Stimulated activated CD4-positive, alpha-beta T cell treated with anti-CD3 and anti-CD28 coated beads, Interleukin-12 subunit alpha, Interleukin-12 subunit beta, amount 100 ng/mL, for 24 hours (primary cell): ENCODE measurements at places on chromosomes 2 and 18.

GRCh38 chr18:43108469-43108868 lies 7.0 kb downstream of the RIT2 start:
- no peak for DNase-seq

DNA sequence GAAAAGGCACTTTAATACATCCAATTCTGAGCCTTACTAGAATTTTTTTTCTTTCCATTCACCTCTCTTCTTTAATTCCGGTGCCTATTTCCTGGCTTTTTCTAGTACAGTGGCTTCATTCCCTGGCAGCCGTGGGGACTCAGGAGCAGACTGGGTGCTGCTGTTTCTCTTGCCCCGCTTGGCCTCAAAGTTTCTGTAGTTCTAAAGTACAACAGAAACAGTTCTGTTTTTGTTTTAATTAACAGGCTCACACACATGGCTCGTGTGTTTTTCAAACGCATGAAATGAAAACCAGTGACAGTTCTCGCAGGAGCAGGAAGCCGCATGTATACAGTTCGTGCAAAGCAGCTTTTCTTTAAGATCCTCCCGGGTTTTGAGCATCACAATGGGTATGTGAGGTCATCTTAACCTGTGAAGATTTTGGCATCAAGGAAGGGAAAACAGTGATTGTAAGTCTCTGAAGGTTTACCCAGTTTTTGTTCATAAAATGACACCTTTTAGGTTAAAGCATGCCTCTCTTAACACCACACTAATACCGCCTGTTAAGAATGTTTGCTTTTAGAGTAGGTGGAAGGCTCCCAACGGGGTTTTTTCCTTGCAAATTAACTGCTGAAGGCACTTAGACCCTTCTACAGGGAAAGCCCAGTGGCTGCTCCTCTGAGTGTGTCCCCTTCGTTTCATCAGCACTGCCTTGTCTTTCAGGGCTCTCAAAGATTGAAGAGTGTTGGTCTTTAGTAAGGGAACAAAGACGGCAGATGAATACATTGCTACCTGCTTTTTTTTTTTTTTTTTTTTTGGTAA lies 5.8 kb downstream of the FZD7 start:
- DNase-seq: no peak

GRCh38 chr2:192419786-192420185 lies 225.1 kb upstream of the TMEFF2 start:
- no peak for DNase-seq

DNA sequence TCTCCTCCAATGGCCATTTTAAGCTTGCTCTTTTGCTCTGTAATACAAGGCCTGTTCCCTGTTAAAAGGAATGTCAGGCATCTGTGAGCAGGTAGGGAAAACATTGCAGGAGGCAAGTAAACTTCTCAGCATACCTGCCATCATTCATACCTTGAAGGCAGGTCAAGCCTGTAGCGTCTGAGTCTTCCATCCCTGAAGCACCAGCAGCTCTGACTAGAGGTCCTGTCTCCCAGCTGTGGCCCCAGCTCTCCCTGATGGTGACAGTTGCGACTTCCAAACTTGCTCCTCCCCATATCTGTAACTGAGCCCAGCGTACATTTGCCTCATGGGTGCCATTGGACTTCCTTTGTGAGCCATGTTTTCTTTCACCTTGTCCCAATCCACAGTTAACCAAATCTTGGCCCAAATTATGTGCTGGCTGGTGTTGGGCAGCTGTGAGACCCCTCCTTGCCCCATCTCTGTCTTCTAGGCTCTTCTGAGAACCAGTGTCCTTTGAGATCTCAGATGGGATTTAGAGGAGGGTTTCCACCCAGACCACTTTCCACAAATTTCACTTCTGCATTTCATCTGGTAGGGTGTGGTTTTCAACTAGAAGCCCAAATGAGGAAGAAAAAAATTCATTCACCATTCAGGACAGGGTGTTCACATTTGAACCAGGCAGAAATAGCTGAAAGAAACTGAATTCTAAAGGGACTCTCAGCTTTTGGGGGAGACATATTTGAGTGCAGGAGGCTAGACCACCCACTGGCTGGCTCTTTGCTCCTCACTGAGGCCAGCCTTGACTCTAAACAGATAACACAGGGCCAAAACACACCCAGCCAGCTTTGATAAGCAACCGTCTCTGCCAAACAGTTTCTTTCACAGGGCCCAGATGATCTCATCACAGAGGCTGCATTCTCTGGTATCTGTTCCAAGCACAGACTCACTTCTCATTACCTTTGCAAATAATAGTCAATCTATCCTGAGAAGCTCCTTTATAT lies 66.4 kb upstream of the MSH2 start:
- no peak for DNase-seq

GRCh38 chr2:37342591-37343220 lies 1.7 kb upstream of the QPCT start:
- no peak for DNase-seq

DNA sequence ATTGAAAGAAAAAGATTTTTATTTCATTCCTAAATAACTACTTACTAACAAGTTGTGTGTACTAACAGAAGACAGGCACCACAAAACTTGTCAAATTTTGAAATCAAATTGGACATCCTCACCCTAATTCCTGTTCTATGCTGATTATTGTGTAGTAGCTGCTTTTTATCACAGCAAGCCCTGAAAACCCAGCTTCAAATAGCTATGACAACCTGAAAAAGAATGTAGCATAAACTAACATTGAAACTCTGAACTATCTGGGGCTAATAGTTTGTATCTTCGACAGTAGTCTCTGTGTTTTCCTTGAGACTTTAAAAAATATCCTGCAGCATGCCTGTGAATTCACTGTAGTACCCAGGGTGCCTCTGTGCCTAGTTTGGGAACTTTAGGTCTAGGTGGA lies 122.6 kb downstream of the WDPCP start:
- no peak for DNase-seq

DNA sequence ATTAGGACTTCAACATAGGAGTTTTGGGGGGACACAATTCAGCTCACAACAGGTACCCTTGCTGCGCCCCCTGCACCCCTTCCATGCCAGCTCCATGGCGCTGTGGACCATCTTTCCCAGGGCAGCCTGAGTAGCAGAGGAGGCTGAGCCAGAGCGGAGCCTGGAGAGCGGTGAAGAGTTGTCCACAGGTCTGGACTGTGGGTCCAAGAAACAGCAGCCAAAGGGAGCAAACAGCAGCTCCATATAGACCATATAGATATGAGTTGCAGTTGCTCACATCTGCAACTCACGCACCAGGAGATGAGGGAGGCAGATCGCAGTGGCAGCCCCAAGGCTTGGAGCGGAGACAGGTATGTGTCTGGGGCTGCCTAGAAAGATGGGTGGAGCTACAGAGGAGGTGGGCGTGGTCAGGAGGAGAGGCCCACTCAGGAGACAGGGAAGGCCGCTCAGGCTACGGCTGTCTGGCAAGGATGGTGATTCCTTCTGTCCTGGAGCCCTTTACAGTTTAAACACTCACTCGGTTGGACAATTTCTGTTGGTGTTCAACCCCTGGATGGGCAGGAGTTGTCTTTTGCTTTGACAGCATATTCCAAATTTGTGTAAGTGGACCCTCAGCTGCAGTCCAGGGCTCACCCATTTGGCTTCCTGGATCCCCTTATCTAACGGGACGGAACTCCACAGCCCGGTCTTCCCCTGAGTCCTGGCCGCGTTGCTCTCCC lies 155.1 kb downstream of the LPIN1 start:
- no peak for DNase-seq

DNA sequence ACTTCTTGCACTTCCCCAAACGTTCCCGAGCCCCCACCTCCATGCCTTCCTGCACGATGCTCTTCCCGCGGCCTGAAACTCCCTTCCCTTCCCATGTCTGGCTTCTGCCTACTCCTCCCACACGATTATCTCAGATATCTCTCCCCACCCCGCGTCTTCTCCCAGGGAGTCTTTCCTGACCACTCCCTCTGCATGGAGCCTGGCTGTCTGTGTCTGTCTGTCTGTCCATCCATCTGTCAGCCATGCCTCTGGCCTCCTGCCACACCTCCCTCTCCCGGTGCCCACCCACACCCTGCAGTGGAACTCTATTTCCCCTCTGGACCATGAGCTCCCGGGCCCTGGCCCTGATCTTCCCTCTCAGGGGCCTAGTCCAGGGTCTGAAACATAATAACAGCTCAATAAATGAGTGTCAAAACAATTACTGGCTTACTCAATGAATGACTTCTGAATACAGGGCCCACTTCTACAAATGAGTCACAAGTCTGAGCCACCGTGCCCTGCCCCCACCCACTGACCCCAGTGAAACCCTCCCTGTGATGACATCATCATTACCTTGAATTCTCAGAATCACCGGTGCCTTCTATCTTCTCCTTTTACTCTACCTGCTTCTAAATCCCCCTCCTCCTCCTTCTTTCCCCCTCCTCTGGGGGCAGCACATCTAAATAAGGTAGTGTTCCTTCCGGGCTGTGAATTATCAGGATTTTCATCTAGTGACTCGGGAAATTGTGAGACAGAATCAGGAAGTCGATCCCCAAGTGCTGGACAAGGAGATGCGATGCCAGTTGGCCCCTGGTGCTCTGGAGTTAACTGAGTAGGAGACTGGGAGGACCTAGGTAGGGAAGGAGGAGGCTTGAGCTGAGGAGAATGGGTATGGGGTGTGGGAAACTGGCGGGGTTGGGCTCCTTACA lies 46.1 kb upstream of the PLB1 start:
- peak; percentile 90 for DNase-seq

DNA sequence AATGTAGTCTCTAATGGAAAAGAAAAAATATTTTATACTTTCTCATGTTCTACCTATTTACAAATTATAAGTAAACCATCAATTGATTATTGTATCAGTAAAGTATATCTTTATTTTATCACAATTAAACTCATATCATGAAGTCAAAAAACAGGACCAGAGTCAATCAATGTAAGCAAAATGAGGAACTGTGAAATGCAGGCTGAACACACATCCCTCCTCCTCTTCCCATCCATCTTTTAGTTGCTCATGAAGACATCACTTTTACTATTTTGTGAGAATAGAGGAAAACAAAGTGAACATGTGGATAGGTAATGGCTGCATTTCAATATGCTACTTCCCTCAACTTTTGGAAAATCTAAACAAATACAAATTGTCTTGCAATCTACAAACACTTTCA lies 188.8 kb upstream of the PGAP1 start:
- DNase-seq: no peak

DNA sequence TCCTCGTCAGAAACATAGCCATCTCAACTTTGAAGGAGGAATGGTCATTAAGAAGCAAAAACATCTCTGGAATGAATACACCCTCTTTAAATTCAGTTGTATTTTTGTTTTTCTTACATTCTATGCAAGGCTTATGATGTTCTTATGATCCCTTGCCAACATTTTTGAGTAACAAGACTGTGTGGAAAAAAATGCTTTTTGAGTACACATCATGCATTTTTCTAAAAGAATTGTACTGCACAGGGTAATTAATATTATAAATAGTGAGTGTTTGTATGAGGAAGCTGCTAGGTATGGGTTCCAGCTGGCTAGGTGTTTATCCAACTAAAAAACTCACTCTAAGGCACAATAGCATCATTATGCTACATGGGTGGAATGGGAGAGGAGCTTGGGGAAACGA lies 59.0 kb upstream of the SPATS2L start:
- no peak for DNase-seq

GRCh38 chr2:43224131-43224570 lies 2.3 kb downstream of the ZFP36L2 start:
- DNase-seq: peak; percentile 44

DNA sequence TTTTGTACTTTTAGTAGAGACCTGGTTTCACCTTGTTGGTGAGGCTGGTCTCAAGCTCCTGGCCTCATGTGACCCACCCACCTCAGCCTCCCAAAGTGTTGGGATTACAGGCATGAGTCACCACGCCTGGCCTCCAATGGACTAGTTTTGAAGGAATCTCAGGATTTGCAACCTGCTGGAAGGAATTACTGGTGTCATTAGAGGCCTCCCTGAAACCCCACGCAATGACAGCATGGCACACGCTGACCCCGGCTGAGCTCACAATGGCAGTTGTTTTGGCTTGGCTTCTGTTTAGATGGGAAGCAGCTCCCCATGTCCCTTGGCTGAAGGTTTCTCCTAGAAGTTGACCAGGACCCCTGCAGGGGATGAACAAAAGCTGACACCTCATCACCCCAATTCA lies 23.1 kb upstream of the COPS8 start:
- no peak for DNase-seq

DNA sequence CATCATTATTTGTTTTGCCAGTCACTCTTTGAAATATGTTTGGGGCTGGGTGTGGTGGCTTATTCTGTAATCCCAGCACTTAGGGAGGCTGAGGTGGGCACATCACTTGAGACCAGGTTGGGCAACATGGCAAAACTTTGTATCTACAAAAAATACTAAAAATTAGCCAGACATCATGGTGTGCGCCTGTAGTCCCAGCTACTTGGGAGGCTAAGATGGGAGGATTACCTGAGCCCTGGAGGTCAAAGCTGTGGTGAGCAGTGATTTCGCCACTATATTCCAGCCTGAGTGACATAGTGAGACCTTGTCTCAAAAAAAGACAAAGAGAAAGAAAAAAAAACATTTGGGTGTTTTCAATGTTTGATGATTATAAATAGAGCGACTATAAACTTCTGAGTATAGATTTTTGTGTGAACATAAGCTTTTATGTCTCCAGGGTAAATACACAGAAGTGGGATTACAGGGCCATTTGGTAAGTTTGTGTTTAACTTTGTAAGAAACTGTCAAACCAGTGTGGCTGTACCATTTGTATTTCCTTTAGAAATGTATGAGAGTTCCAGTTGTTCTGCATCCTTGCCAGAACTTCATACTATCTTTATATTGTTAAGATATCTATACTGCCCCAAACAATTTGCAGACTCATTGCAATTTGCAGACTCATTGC lies 15.8 kb downstream of the BIRC6 start:
- DNase-seq: no peak
